ENCODE measurements at places on chromosomes 13 and 19.

- DNase-seq: no peak
Observed at GRCh38 chr13:45339867-45340266, 1.1 kb downstream of the TPT1 start.

DNA sequence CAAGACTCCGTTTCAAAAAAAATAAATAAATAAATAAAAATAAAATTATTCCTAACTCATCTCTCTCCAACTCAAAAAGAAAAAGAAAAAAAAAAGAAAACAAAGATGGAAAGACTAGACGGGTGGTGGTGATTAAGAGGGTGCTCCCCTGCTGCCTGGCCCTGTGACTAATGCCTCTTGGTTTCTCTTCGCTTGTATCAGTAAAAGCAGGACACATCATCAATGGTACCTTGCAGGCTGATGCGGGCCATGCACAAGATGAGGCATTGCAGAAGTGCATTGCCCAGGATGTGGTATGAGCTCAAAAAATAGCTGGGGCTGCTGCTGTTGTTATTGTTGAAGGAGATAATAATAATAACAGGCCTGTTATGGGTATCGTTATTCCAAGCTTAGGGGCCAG lies 14.6 kb downstream of the ACER1 start:
- DNase-seq: no peak

DNA sequence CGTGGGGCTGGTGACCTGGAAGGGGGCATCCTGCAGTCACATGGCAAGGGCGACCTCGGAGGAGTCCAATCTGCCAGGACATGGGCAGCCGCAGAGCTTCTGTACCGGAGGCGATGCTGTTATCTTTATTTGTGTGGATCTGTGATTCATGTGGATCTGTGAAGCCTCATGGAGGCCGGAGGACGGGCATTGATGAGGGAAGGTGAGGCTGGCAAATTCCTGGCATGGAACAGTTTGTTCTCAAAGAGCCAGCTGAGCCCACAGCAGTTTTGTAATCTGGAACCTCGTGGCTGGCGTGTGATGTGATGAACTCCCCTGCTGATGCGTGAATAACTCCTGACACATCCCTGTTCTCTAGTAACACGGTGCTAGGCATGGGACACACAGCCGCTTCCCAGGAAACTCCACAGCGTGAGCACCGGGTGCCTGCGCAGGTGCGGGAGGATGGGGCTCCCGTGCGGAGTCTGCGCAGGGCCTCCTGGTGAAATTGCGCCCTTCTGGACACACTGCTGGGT lies 40.4 kb downstream of the ATP11A start:
- no peak for DNase-seq

DNA sequence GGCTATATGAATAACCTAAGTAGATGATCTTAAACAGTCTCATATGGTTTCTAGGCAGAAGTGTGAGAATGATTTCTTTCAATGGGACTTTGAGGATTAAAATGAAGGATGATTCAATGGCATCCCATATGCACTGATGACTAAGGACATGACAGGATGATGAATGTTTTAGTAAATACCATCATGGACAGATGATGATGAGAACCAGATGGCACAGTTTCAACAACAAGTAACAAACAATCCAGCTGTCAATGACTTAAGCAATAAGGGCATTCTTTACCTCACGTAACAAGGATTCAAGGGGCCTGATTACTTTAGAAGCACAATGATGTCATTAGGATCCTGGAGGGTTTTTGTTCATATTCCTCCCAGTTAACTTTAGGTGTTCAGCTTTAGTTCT lies 2678.4 kb downstream of the PCDH9 start:
- no peak for DNase-seq
